Stimulated activated CD4-positive, alpha-beta T cell treated with anti-CD3 and anti-CD28 coated beads, Interleukin-1b, Interleukin-23, amount 100 ng/mL, for 1 hour (primary cell): ENCODE measurements at places on chromosomes 11 and 22.

DNA sequence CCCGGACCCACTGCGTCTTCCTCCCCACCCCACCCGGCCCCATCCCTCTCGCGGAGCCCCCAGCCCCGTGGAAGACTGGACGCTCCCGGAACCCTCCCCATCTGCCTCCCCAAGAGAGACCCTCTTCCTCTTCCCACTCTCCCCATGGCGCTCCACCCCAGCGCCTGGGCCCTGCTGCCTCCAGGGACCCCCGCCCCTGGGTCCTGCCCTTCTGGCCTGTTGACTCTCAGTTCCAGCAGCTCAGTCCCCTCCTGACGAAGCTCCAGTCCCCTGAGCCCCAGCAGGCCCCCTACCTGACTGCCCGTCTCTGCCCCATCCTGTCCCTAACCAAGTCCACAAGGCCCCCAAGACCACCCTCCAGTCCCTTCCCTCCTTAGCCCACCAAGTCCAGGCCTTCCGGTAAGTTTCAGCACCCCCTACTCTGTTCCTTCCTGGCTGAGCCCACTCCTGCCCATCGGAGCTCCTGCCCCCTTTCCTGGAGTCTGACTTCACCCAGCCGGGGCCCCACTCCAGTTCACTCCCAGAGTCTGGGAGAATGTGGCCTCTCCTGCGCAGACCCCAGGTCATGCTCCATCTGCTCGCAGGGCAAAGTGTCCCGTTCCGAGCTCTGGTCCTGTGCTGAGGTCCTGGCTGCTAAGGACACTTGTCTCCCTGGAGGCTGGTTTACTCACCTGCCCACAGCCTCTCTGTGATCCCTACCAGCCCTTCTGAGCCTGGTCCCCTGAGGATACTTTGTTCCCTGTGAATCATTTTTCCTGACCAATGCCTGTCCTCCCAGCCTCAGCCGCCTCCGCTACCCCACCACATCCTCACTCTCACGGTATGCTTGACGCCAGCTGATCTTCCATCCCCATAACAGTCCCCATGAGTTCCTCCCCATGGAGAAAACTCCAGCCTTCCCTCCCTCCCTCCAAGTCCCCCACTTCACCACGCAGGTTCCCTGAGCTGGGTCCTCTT lies 722 bp downstream of the IFITM10 start:
- no peak for DNase-seq

- no peak for DNase-seq
Measured at GRCh38 chr11:97888641-97889040, 1132.1 kb upstream of the CNTN5 start.

- no peak for DNase-seq
Measured at GRCh38 chr11:102407901-102408300, 44.7 kb downstream of the TMEM123 start.

DNA sequence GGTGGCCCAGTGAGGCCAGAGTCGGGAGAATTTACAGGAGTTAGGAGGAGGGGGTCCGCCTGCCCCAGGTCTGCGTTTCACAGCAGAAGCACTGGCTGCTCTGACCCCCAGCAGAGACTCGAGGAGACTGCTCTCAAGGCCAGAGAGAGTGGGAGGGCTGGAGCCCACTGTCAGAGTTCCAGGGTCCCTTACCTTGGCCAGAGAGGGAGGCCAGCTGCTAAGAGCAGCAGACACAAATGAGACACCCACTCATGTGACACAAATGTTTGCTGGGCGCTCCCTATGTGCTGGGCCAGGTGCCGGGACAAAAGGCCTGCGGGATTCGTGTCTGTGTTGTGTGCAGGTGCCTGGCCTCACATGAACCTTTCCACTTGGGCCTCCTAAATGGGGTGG lies 2.8 kb upstream of the TNFRSF13C start:
- no peak for DNase-seq

GRCh38 chr11:1335811-1336761 lies 26.7 kb upstream of the TOLLIP start:
- no peak for DNase-seq

DNA sequence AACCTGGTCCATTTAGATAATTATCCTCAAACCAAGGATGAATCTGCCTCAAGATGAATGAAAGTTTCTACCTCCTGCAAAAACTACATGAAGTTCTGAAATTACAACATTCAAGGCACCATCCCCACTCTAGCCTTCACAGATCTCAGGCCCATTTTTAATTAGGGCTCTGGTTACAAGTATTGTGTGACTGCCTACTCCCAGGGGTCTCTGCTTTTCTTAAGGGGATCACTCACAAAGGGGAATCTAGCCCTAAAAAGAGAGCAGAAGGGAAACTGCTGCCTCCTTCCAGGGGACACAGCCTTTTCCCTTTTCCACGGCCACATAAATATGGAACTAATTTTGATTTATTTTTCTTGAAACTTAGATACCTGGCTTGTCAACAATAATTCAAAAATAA lies 17.4 kb upstream of the TMEM135 start:
- DNase-seq, result no peak

GRCh38 chr11:77361184-77361583 lies 59.7 kb upstream of the GDPD4 start:
- no peak for DNase-seq

DNA sequence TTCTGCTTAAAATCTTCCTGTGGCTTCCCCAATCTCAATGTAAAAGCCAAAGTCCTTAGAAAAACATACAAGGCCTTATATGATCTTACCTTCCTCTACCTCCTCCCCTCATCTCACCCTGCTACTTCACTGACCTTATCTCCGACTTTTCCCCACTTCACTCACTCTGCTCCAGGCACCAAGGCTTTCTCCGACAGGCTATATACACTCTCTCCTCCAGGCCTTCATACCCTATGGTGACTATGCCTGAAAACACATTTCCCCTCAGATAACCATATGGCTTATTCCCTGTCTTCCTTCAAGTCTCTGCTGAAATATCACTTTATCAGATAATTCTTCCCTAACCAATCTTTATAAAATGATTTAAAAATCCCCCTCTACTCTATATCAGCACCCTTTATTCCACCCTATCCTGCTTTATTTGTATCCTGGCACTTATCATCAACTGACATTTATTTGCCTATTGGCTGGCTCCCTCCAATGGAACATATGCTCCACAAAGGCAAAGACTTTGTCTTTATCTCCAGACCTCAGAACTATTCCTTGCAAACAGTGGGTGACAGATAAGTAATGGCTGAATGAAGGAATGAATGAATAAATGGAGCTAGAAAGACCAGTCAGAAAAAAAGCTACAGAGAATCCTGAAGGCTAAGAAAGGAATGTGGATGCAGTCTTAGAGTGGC lies 52.7 kb downstream of the PAK1 start:
- DNase-seq, result no peak

GRCh38 chr22:16922706-16923105 lies 85.3 kb downstream of the GAB4 start:
- DNase-seq, result no peak

DNA sequence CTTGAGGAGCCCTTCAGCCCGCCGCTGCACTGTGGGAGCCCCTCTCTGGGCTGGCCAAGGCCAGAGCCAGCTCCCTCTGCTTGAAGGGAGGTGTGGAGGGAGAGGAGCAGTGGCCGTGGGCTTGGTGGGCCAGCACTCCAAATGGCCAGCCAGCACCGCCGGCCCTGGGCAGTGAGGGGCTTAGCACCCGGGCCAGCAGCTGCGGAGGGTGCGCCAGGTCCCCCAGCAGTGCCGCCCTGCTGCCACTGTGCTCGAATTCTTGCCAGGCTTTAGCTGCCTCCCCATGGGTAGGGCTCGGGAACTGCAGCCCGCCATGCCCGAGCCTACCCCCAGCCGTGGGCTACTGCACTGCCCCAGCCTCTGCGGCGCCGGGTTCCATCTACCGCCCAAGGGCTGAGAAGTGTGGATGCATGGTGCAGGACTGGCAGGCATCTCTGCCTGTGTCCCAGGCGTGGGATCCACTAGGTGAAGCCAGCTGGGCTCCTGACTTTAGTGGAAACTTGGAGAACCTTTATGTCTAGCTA lies 82.7 kb downstream of the KCNA4 start:
- DNase-seq, result no peak

DNA sequence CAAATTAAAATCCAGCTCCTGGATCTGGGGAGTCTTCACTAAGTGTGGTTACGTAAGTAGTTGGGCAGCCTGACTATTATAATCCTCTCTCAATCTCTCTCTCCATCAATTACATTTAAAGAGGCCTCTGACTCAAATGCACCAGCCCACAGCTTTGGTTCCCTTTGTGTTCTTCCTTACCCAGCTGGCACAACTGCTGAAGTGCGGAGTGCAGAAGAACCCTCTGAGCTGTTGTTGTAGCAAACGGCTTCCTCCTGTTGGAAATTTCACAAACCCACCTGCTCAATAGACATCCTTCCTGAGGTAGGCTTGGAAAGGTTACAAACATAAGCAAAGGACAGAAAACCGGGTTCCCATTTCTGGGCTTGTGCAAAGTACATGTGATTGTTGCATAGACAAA lies 17.0 kb upstream of the SORL1 start:
- no peak for DNase-seq

- no peak for DNase-seq
Measured at GRCh38 chr11:117544130-117544800, 216.6 kb downstream of the CEP164 start.

DNA sequence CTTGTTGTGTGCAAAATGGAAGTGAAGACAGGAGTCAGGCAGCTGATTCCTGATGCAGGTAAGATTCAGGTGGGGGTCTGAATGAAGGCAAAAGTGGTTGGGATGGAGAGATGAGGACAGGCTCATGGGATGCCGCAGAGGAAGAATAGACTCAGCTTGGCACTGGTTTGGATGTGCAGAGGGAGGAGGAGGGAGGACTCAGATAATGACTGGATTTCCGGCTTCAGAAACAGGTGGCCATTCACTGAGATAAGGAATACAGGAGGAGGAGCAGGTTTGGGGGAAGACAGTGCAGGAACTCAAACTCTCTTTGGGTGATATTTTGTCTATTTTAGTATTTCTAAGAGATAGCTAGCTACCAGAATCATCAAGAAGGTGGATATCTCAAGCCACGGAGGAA lies 19.2 kb downstream of the RASSF10 start:
- no peak for DNase-seq

GRCh38 chr11:13486926-13487660 lies 8.7 kb downstream of the PTH start:
- DNase-seq, result peak; percentile 6

DNA sequence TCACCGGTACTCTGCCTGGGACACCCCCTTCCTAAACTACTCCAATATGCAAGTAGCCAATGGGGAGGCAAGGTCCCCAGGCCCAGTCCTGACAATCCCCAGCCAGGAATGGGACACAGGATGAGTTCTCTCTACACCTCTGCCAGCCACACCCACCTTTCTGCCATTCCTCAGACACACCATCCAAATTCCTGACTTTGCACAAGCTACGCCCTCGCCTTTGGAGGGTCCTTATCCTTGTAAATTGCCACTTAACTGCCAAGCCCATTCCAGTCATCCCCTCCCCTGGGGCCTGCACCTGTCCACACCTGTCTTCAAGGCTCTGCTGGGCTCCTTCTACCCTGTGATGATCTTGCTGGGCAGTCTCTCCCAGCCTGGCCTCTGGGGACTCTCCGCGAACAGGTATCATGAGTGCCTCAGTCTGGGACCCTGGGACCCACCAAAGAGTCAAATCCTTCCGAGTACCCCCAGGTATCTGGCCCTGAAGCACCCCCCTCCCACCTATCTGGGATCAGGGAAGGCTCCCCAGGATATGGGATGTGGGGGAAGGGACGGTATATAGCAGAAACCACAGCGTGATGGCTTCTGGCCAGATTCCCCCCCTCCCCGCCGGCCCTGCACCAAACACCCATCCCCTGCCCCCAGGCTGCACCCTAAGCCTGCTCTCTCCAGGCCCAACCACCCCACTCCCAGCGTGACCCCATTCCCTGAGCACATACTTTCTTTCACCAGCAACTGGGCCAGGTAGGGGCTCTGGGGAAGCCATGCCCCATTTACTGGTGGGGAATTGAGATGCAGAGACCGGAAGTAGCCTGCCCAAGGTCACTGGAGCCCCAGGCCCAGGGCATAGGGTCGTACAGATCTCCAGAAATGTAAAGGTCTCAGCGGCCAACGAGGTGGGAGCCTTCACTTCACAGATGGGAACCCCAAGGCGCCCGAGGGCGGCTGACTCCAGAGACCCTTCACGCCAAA lies 806 bp downstream of the ARAP1 start:
- no peak for DNase-seq

GRCh38 chr11:73530109-73530508 lies 67.8 kb downstream of the FAM168A start:
- DNase-seq, result no peak

DNA sequence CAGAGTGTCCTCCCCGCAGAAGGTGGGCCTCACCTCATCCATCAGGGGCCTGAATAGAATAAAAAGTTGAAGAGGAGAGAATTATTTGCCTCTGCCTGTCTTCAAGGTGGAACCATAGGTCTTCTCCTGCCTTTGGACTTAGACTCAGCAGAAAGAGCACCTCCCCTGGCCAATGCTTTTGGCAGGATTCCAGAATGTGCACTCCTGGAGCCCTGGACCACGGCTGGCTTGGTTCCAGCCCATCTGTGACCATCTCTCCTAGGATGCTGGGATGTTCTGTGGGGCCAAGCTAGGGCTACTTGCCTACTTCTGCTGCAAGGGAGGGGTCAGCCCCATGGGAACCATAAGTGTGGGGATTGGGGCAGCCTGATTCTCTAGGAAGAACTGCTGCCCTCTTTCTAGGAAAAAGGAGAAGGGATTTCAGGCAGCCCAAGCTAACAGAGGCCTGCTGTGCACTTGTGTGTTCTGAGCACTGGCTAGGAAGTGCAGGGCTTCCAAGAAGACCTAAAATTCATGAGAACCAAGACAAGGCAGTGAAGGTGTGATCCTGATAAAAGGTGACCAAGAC lies 32.2 kb upstream of the SHANK2 start:
- DNase-seq, result no peak

- DNase-seq, result no peak
Measured at GRCh38 chr22:40238425-40239344, 61.0 kb downstream of the TNRC6B start.

GRCh38 chr11:34063061-34063795 lies 11.7 kb downstream of the CAPRIN1 start:
- no peak for DNase-seq

DNA sequence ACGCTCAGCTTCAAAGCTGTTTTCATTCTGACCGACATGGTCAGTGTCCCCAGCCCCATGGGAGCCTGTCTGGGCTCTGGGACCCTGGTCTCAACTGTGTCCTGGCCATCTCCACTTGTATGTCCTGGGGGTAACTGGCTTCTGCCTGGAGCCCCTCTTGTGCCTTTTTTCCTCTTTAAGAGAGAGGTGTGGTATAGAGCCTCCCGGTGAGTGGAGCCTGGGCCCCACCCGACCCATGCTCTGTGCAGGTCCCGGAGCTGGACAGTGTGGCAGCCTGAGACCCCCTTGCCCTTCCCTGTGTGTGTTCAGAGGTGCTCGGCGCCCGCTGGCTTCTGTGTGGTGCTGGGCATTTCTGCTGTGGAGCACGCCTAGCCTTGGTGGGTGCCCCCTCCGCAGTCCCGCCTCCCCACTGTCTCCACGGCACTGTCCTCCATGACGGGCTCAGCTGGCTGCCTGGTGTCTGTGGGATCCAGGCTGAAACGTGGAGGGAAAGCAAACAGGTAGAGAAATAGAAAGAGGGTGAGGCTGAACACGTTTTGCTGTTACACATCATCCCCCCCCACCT lies 74.9 kb downstream of the PARVB start:
- no peak for DNase-seq

GRCh38 chr22:36333644-36334043 lies 54.1 kb downstream of the MYH9 start:
- no peak for DNase-seq

GRCh38 chr11:111476366-111476765 lies 35.8 kb downstream of the BTG4 start:
- no peak for DNase-seq
